ENCODE measurements at places on chromosomes 11 and 22.
A peak's percentile ranks its signal among the peaks of the same experiment; 100 is the strongest.

DNA sequence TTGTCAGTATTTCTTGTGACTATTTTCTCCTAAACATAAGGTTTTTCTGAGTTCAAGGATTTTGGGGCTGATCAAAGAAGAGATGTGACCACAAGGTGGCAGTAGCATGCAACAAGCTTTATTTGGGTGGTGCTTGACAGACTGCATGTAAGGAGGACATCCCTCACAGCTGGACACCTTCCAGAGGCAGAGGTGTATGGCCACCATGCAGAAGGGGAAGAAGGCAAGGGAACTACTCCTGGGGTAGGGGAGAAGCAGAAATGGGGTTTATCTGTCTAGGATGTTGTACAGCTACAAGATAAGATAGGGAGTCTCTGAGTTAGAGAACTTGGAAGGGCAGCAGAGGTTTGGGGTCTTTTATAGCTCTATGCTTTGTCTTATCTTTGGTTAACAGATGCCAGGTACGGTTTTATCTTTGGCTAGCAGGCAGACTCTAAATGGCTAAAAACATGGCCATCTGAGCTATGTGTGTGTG is 5.1 kb upstream of the BIRC2 start:
- peak; percentile 63 for DNase-seq

- no peak for DNase-seq
Observed at GRCh38 chr11:10655943-10656576, 37.5 kb downstream of the IRAG1 start.

DNA sequence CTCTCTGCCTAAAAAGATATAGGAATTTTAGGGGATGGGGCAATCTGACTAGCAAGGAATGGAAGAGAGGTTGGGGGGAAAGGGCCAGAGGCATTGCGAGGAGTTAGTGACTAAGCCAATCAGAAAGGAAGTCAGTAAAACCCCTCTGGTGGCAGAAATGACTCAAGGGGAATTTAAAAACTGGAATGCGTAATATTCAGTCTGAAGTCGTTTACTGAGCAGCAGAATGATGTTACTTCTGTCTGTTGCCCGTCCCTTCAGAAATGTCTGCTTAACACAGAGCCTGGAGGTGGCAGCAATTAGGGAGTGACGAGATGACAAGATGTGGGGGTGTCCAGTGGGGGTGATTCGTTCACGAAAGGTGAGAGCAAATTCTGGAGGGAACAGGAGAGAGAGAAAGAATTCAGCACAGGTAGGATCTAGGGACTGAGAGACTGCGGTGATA is 107.7 kb upstream of the CLMP start:
- no peak for DNase-seq

DNA sequence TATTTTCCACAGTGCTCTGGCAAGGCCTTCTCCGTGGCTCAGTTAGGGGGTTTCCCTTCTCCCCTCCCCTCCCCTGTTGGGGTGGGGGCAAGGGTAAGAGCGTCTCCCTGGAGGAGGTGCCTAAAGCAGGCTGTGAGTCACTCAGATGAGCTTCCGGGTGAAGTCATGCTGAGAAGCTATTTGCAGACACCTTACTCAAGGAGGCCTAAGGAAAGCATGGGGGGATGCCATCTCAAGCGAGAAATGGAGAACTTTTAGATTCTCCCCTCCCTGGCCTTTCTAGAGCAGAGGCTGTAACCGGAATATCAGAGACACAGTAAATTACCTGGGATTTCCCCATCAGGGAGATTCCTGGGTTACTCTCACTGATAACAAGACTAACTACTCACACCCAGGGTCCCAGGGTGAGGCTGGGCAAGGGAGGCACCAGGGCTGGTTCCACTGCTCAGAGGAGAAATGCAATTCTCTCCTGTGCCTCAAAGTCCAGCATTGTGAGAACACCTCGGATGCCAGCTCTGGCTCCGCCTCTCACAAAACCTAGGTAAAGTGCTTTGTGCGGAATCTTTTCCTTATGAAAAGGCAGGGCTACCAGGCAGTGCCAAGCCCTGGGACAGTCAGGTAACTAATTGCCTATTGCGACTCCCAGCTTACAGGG is 123.6 kb downstream of the ABTB2 start:
- DNase-seq, result peak; percentile 59

- peak; percentile 13 for DNase-seq
Observed at GRCh38 chr11:1192741-1193325, 30.0 kb upstream of the MUC5B start.

GRCh38 chr22:20580611-20581502 is 73.4 kb downstream of the MED15 start:
- no peak for DNase-seq

DNA sequence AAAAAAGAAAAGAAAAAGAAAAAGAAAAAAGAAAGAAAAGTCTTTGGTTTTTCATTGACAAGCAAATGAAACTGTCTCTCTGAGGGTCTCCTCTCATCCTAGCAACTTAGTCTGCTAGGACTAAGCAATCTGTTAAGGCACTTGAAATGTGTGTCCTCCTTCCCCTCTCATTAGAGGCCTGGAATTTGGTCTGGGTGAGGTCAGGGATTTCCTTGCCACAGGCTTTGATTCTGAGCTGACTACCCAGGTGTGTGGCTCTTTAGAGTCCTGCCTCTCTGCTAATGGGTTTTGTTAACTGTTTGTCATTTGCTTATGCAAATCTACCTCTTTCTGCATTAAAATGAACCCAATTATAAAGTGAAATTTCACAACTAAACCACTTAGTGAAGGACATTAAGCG is 18.3 kb upstream of the PKNOX2 start:
- no peak for DNase-seq

GRCh38 chr22:41116342-41116741 is 23.9 kb downstream of the EP300 start:
- DNase-seq, result no peak

GRCh38 chr22:17087498-17088131 is 2.8 kb downstream of the IL17RA start:
- peak; percentile 66 for DNase-seq

- peak; percentile 74 for DNase-seq
Observed at GRCh38 chr11:65390996-65391395, 4.6 kb downstream of the FRMD8 start.

- no peak for DNase-seq
Observed at GRCh38 chr11:33040033-33040861, 875 bp downstream of the TCP11L1 start.
